Fibroblast of skin of back (primary cell): ENCODE measurements at places on chromosomes 7 and 10.
A peak's percentile ranks its signal among the peaks of the same experiment; 100 is the strongest.

GRCh38 chr7:107063245-107064120 lies 19.0 kb downstream of the PRKAR2B start:
- DNase-seq = no peak

DNA sequence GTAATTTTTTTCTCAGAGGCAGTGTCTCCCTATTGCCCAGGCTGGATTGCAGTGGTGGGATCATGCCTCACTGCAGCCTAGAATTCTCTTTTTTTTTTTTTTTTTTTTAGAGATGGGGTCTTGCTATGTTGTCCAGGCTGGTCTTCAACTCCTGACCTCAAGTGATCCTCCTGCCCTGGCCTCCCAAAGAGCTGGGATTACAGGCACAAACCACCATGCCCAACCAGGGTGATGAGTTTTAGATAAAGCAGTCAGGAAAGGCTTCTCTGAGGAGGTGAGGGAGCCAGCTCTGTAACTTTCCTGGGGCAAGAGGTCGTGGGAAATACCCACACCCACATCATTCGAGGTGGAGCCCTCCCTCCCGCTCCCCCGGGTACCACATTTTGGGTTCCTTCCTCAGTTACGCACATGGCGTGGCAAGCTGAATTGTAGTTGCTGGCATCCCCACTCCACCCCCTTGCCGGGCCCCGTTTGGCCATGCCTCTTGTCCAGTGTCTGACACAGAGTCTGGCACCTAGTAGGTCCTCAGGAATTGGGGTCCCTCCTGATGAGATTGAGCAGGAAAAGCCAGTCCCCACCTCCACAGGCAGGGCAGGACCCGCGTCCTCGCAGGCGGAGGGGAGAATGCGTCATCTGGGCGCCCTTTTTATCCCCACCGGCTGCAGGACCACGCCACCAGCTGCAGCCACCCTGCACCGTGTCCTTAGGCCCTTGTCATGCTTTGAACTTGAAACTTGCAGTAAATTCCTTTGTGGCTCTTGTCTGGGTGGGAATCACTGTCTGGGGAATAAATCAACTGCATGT lies 43.4 kb downstream of the CLIP2 start:
- peak; percentile 23 for DNase-seq

DNA sequence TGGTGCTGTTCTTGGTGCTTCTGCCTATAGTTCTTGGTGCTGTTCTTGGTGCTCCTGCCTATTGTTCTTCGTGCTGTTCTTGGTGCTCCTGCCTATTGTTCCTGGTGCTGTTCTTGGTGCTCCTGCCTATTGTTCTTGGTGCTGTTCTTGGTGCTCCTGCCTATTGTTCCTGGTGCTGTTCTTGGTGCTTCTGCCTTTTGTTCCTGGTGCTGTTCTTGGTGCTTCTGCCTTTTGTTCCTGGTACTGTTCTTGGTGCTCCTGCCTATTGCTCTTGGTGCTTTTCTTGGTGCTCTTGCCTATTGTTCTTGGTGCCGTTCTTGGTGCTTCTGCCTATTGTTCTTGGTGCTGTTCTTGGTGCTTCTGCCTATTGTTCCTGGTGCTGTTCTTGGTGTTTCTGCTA lies 71.1 kb downstream of the PTPRN2 start:
- no peak for DNase-seq

DNA sequence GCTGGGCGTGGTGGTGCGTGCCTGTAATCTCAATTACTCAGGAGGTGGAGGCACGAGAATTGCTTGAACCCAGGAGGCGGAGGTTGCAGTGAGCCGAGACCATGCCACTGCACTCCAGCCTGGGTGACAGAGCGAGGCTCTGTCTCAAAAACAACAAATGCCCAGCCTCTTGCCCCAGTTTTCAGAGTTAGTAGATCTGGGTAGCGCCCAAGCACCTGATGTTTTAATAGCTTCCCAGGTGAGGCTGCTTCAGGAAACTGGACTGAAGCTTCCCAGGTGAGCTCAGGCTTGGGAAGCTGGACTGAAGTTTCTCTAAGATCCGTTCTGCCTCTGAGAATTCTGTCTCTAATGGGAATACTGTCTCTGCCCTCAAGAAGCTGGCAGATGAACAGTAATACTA lies 12.2 kb downstream of the RPS24 start:
- no peak for DNase-seq

DNA sequence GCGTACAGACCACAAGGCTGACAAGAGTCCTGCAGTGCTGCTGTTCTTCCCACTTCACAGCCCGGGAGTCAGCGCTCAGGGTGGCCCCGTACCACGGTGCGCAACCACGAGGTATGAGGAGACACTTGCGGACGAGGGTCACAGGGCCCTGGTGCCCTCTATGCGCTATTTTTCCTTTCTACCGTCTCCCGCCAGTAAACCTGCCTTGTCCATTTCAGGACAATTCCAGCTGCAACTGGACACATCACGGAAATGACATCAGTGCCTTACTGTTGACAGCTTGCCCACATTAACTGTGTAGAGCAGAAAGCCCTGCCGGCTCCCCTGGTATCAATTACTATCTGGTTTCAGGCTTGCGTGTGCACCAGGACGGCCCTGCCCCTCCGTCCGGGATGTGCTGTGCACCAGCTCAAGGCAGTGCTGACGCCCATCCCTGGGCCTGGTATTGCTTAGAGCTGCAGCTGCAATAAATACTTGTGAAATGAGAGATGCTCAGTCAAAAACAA lies 65.1 kb downstream of the ZRANB1 start:
- peak; percentile 81 for DNase-seq

DNA sequence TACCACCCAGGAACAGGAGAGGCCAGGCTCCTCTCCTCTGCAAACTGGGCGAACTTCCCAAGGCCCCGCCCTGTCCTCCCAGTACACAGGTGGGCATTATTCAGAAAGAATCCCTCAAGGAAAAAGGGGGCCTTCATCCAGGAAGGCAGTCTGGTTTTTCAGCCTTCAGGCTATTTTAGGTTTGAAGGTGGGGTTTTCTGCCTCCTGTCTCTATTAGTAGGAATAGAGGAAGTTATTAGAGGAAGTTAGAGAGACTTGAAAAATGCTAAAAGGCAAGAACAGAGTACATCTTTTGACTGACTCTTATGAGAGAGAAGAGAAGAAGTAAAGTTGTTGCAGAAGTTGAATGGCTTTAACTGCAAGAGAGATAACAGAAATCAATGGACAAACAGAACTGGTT lies 250.9 kb upstream of the SORCS1 start:
- no peak for DNase-seq

DNA sequence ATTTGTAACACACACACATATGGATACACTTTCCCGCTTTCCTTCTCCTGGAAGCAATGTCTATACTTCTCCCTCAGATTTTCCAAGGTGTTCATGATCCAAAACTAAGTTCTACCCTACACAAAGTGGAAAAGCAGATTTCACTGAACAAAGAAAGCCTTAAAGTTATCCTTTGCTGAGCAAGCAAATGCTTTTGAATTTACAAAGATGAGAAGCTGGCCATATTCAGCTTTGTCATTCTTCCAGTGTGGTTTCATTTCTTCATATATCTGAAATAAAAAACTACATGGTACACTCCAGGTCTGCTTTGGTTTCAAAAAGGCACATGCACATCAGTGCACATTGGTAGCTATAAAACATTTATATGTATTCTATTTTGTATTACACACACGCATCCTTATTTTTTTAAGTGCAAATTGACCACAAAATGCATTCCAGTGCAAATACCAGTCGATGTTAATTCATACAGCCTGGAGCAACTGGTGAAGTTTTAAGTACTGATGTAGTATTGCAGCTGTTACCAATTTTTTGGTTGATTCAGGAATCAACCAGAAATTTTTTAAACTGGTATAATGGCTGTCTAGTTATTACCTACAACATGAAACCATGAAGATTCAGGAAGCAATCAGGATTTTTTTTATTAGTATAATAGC lies 65.5 kb upstream of the SRPK2 start:
- peak; percentile 91 for DNase-seq

DNA sequence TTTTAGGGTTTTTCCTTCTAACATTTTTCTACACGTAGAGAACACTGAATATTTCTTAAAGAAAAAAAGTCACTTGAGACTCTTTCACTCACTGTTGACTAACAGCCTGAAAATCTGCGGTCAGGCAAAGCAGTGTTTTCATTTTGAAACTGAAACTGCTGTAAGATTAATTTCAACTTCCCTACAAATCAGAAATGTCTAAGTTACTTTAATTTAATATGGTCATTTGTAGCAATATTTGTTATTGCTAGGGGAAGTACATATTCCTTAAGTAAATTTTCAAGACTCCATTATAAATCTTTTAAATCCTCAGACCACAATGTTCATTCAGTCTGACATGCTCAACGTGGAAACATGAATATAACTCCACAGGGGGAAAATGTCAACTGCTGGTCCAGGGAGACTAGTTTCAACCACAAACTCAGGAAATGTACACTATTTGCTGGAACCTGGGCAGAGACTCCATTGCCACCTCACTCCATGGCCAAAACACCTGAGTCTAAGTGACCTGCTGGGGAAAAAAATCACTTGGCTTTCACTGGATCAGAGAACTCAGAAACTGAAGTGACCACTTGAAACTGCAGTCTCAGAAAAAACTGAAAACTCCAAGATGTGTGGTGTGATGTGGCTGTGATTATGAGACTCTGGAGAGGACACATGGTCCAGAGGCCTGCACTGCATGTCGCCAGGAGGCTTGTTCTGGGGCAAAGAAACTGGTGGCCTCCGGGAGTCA lies 161.2 kb downstream of the TAX1BP1 start:
- peak; percentile 79 for DNase-seq

DNA sequence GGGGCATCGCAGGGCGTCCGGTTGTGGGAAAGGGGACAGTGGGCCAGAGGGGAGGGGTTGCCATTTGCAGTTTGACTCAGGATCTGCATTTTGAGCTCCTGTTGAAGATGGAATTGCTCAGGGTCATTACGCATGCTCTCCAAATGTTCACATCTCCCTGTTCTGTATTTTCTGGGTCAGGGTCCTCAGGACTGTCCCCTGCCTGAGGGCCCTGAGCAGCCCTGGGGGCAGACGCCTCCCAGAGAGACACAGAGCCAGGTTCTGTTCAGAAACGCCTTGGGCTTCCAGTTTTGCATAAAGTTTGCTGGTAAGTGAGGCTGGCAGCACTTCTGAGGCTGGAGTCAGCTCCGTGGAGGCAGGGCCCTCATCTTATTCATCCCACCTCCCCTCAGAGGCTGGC lies 34.1 kb upstream of the NUB1 start:
- no peak for DNase-seq

GRCh38 chr7:92835851-92836488 lies 403 bp downstream of the CDK6 start:
- DNase-seq = peak; percentile 40

DNA sequence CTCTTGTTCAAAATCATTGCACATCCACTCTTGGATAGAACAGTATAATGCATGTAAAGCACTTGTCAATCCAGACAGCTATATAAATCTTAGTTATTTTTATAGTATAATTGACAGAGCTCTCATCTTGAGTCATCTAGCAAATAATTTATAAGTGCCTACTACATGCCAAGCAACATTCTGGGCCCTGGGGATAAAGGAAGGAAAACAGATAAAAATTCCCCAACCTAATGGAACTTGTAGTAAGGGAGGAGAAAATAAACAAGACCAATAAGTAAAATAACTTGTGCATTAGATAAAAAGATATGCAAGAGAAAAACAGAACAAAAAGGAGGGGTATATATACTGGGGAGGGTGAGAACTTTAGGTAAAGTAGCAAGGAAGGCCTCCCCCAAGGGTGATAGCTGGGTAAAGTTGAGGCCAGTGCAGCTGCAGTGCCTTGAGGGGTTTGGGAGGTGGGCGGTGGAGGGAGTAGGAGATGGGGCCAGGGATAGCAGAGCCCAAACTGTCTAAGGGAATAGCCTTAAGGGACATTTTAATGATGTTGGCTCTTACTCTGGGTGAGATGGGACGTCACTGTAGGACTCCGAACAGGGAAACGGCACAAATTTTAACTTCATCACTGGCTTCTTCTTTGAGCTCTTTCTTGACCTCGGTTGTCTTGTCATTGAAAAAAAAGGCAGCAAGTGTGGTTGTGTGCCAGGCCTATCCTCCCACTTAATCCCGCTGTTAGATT lies 79.3 kb upstream of the SEC61G start:
- DNase-seq = no peak

GRCh38 chr10:32384171-32384570 lies 37.2 kb upstream of the EPC1 start:
- no peak for DNase-seq

DNA sequence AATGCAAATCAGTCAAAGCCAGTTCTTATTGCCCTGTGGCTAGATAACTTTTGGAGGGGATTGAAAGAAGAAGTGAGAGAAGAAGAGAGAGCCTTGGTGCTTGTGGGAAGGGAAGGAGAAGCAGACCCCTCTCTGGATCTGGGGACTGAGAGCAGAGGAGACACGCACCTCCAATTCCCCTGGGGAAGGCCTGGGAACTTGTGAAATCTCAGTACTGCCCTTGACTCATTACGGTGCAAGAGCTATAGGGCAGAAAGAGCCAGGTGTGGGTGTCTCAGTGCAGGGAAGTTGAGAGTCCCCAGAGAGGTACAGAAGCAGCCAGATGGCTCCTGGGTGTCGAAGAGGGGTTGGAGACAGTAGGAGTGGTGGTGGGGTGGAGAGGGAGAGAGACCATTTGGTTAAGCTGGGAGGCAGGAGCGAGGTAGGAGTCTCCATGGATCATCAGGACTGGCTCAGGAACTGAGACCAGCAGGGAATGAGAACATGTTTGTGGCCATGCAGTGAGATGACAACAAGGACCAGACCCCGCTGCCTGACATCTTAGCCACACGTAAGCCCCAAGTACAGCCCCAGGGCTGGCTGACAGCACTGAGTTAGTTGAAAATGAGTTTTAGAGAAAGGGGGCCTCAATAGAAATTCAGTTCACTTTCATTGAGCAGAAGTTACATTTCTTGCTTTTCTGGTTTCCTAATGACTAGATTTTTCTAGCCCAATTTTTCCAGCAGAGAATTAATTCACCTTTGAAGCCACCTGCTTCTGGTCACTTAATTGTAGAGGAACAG lies 238.2 kb downstream of the BUB3 start:
- no peak for DNase-seq

DNA sequence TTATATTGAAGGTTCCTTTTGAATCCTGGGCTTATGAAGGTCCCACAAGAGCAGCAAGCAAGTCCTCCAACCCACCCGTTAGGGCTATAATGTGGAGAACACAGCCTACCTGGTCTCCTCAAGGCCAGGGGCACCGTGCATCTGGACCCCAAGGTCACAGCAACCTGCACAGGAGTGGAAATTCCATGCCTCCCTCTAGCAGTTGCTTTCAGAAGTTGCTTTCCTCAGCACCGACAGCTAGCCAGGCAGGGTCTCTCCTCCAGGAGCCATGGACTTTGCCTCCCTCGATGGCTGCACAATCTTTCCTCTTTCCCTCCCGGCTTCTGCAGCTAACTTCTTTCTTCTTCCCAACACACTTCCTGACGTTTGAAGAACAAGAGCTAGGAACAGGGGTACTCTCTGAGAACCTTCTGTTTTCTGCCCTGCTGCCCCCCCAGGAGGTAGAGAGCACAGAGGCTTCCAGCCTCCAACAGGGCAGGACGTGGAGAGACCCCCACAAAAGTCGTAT lies 149.8 kb downstream of the PTPN20 start:
- no peak for DNase-seq

- no peak for DNase-seq
These were observed 3.7 kb upstream of the CALU start for GRCh38 chr7:128735436-128735835.

DNA sequence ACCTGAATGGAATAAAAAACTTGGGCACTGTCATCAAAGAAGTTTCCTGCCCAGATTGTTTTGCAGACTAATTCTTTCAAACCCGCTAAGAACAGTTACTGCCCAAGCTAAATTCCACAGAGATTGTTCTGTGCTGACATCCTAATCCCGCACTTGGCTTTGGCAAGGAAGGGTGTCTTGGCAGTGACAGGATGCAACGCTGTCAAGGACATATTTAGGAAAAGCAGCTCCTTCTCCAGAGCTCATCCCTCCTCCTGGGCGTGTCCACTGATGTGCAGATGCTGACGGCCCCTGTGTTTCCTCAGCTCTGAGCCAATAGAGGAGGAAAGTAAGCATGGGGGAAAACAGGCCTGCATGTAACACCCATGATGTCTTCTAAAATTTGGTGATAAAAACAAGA lies 74.2 kb downstream of the EEPD1 start:
- peak; percentile 93 for DNase-seq
